ENCODE measurements at places on chromosomes 1 and 21.

- DNase-seq: no peak
These were observed 178.0 kb downstream of the RYR2 start for GRCh38 chr1:237219751-237220642.

DNA sequence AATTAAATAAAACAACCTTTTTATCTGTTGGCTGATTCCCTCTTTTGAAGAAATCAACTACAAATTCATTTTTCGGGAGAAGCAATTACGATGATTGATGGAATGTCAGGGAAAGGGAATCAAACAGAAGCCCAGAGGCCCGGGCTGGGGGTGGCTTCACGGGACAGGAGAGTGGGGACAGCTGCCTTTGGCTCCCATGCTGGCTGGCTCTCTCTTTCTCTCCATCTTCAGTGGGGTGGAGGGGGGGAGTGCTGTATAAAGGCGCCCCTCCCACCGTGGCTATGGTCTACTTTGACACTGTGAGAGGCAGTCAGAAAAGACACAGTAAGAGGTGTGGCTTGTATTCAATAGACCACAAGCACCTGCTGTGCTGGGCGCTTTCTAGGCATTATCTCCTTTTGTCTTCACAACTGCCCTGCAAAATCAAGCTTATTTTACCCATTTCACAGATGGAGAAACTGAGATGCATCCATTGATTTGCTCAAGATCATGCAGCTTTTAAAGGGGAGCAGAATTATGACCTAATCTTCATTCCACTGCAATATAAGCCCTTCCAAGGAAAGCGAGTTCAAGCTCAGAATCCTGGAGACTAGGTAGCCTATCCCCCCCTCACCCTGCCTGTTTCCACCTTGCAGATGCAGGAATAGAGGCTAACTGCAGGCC is 92.9 kb downstream of the GRIK3 start:
- no peak for DNase-seq

GRCh38 chr1:159556931-159557369 is 21.1 kb upstream of the OR10J5 start:
- no peak for DNase-seq

DNA sequence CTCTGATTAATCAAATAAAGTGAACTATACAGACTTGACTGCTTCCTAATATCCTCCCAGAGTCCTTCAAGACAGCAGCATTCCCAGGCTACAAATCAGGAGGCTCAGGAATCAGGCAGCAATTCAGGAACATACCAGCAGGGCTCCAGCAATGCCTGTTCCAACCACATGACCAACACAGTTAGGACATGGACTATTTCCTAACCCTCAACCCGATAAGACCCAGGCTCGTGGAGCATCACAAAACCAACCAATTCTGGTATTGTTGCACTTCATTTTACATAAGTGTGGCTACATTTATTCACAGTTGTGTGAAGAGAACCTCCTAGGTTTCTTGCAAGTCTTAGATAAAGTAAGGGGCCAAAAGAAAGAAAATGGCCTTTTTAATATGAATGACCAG is 546.2 kb upstream of the ADGRL2 start:
- DNase-seq: no peak
